ENCODE measurements at places on chromosomes 2 and 18. TPM values are rescaled to one million over a fixed set of nuclear protein-coding genes. Genes with fewer than 3 reads are reported as not detected.

ATP8B1 gene
- total RNA-seq, result 26.3 TPM

- DNase-seq, result no peak
Observed at GRCh38 chr2:231527955-231528635, 2.1 kb downstream of the NMUR1 start.

ADRA2B gene
- not detected for total RNA-seq

DNA sequence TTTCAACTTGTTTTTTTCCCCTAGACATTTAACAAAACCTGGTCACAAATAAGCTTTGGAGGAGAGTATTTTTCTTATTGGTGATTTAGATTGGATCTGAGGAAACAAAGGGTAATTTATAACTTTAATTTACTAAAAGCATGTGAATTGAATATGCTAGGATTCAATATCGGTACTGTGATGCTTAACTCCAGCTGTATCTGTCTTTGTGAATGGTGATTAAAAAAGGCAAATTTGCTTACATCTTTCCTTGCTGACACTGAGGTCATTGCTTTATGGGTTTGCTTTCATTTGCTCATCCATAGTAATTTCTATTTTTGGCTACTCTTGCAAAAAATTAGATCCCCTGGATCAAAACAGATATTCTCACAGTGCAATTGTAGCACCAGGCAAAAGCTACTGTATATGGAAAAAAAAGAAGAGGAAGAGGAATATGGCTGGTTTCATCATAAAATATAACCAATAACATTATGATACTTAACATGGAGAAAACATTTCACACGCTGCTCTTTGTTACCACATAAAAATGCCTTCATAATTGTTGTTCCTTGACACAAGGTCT is 832.0 kb upstream of the ZEB2 start:
- peak; percentile 5 for DNase-seq

GRCh38 chr2:64738026-64738425 is 84.3 kb upstream of the SERTAD2 start:
- no peak for DNase-seq

GRCh38 chr2:20171445-20171977 is 53.4 kb downstream of the SDC1 start:
- no peak for DNase-seq

DNA sequence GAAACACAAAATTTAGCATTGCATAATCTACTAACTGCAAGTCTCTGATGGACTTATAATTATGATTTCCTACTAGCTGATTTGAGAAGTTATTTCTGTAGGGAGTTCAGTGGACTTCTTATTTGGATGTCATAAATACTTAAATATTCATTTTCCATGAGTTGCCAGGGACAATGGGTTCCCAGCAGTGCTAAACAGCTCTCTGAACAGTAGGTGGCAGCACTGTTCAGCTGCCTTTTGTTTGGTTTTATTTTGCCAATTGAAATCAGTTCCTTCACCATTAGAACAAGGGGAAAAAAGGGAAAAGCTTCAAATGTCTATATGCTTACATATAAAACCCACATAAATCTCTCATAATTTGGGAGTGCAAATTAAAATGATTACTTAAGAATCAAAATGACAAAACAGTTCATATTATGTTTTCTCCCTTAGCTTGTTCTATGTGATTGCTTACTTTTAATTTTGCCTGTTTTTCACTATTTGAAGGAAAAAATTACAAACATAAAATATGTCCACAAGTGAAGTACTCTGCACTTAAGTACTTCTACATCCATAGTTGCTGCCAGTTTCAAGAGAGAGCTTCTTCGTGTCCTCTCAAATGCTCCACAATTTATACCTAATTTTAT is 898.9 kb downstream of the CPS1 start:
- peak; percentile 23 for DNase-seq

DNA sequence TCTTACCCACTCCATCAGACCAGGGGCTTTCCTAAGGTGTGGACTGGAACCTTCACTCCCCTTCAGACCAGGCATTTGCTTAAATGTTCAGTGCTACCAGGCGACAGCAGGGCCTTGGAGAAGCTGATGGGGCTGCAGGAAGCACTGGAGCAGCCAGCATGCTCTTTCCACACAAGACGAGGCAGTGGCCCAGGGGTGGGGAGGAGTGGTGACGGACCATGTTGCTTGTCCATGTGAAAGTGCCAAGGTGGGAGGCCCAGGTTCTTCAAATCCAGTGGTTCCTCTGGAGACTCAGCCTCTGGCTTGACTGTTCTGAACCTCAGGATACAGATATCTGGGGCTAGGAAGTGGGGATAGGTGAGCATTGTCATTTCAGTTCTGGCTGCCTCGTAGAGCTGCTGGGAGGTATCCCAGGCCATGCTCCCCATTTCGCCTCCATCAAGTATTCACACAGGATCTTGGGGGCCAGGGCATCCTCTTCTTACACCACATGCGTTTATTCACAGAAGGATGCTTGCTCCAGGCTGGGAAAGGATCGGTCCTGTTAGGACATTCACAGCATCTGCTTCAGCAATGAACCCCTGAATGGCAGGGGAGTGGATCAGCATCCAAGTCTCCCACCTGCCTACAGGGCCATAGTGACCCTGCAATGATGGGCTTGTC is 62.2 kb downstream of the SFXN5 start:
- no peak for DNase-seq

GRCh38 chr18:60982329-60982695 is 350.9 kb upstream of the CDH20 start:
- DNase-seq, result no peak

SLC9A2 gene
- total RNA-seq, result not detected

- DNase-seq, result no peak
Observed at GRCh38 chr2:208046686-208047085, 21.4 kb upstream of the PLEKHM3 start.

GRCh38 chr18:38868757-38869156 is 1303.2 kb upstream of the CELF4 start:
- no peak for DNase-seq

SLC11A1 gene
- total RNA-seq, result 0.43 TPM

LBX2 gene
- total RNA-seq, result 2.9 TPM

DNA sequence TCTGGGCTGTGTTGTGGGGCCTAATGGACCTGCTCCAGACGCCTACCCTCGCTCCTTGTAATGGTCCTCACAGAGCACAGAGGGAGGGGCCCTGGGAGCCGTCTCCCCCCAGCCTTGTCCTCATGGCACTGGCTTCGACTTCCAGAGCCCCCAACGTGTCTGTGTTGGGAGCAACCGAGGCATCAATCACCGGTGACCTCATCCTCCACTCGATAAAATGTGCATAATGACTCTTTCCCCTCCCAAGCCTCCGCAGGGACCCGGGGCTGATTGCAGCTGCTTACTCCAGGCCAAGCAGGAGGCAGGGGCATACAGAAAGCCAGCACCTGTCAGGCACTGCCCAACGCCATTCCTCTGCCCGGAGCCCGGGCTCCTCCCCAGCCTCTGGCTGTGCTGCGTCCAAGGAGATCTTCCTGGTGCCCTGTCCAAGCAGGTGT is 271.7 kb downstream of the NDUFA10 start:
- no peak for DNase-seq
